Vagina (tissue), 2 donors: ENCODE measurements at places on chromosomes 1 and 21.

GRCh38 chr1:31143455-31143854 is 77.9 kb upstream of the PUM1 start:
- DNase-seq: no peak

DNA sequence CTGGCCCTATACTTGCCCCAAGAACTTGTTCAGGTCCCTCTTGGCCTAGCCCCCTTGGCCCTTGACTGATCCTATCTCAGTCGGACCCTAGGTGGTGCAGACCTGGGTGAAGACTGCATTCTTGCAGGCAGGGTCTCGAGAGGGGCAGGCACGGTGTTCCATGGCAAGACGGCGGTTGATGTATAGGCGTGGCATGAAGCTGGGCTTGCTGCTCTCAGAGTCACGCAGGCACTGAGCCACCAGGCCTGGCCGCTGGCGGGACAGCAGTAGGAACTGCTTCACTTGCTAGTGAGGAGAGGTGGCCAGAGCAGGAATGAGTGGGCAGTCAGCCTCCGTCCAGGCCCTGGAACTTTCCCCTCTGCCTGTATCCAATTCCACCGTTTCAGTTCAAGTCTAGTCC is 3.8 kb downstream of the HECTD3 start:
- no peak for DNase-seq

DNA sequence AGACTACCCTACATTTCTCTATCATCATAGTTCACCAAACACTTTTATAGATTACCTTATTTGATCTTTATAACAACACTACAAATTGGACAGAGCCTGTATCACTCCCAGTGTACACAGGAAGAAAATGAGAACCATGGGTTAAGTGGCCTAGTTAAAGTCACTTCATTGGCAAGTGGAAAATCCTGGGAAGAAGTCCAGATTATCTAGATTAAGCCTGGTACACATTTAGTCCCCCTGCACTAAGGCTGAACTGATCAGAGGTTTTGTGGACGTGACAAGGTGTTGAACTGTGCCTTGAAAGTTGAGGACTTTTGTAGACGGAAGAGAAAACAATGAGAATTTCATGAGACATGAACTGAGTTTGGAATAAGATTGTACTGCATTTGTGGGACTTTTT is 7.5 kb upstream of the USH2A start:
- no peak for DNase-seq

DNA sequence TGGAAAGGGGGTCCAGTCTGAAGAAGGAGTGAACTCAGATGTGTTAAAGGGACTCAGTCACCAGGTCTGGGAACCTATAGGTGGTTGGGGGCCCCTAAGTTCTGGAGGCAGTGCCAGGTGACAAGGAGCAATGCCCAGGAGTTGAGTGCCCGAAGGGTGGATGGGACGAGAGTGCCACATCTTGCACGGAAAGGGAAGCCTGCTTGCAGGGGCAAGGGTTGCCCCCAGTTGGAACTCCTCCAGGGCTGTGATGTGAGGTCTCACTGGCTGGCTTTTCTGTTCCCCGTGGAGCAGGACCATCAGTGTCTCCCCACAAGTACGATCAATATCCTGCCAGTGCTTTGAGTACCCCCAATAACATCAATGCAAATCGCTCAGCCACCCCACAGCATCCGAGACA is 107.3 kb downstream of the TOMM20 start:
- no peak for DNase-seq

DNA sequence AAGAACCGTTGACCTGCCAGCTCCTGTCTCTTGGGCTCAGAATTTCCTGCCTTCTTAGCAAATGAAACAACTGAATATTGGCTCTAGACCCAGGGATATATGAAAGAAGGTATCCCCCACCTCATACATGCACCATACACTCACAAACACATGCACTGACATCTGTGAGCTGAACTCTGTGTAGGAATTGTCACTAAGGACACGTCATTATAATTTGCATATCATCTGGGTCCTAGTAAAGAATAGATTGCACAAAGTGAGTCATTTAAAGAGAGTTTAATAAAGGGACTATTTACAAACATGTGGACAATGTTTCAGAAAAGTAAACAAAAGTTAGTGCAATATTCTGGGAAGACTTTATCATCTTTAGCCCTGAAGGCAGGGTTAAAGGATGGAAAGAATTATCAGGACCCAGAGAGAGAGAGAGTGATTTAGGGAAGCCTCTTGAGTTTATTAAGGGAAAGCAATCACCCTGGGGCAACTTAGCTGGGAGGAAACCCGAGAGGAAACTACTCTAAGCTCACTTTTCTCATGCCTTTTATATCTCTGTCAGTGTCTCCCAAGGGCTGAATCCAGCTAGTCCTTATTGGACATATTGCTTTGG is 74.1 kb upstream of the PLA2G4A start:
- no peak for DNase-seq

GRCh38 chr1:156458181-156458503 is 42.4 kb downstream of the MEF2D start:
- DNase-seq: no peak

GRCh38 chr1:204405988-204406387 is 5.6 kb downstream of the PPP1R15B start:
- DNase-seq: no peak

DNA sequence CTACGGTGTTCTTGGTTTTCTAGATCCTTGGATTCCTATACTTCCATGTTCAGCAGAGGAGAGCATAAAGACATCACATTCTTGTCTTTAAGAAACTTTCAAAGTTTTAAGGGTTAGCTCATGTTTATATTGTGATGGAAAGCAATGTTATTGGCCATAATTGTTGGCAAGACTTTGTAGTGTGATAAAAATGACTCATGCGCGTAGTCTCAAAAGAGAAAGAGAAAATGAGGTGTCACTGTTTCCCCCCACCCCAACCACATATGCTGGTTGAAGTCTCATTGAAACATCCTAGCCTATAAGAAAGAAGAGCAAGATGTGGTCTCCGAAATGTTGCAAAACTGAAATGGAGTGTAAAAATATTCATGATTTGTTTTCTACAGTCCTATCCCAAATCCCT is 348.8 kb downstream of the PTBP2 start:
- DNase-seq: no peak

- DNase-seq: no peak
These were observed 349.5 kb downstream of the TGFB2 start for GRCh38 chr1:218694636-218695035.

- DNase-seq: no peak
These were observed 36.7 kb upstream of the WASF2 start for GRCh38 chr1:27526569-27527222.
